Activated T-cell treated with anti-CD3 and anti-CD28 coated beads for 4 hours (primary cell): ENCODE measurements at places on chromosomes 3 and 15.

DNA sequence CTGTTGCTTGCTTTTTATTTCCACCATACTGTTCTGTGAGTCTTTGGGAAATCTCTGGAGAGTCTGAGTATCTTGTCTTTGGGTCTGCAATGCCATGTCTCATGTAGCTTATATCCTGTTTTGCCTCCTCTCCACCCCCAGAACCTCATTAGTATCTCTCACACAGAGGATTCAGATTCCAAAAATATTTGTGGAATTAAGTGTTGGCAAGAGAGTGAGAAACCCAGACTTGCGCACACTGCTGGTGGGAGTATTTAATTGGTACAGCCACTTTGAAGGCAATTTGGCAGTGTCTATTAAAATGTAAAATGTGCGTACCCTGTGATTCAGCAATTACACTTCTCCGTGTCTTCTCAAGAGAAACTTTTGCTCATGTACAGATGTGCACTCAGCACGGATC lies 68.6 kb downstream of the ZNF621 start:
- no peak for DNase-seq

DNA sequence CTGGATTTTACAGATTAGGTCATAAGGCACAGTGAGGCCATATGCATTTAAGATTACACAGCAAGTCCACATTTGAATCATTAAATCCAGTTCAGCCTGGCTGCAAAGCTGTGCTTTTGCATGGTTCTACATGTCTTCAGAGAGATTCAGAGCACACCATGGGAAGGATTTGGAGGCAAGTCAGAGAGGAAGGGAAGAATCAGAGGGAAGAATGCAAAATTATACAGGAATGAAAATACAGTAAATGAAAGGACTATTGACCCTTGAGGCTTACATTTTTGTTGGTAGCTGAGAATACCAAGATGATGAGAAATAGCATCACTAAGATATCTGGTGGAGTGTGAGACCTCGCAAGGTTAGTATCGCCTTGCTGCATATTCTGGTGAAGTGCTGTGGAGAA lies 13.9 kb downstream of the FILIP1L start:
- no peak for DNase-seq

DNA sequence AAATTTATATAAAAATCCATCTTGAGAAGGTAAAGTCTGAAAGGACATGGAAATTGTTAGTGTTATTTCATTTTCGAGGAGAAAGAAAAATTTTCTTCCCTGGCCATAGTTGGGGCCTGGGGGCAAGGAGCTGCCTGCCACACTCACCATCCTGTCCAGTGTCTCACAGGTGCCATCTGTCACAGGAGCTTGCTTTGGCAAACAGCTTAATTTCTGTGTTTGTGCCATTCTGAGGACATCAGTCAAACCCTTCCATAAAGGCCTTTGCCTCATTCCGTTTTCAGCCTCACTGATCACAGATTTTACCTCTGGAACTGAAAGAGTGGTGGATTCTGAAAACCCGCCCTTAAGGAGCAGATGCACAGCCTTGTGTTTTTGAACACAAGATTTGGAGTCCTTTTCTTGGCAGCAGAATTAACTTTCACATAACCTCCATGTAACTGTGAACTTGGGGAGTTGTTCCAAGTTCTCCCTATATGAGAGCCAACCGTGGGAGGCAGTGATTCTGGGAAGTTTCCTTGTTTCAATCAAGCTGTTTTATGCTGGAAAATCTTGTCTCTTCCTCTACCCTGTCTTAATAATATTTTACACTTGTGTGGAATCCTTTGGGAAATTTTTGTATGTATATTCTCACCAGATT lies 254.7 kb downstream of the CACNA2D3 start:
- no peak for DNase-seq

DNA sequence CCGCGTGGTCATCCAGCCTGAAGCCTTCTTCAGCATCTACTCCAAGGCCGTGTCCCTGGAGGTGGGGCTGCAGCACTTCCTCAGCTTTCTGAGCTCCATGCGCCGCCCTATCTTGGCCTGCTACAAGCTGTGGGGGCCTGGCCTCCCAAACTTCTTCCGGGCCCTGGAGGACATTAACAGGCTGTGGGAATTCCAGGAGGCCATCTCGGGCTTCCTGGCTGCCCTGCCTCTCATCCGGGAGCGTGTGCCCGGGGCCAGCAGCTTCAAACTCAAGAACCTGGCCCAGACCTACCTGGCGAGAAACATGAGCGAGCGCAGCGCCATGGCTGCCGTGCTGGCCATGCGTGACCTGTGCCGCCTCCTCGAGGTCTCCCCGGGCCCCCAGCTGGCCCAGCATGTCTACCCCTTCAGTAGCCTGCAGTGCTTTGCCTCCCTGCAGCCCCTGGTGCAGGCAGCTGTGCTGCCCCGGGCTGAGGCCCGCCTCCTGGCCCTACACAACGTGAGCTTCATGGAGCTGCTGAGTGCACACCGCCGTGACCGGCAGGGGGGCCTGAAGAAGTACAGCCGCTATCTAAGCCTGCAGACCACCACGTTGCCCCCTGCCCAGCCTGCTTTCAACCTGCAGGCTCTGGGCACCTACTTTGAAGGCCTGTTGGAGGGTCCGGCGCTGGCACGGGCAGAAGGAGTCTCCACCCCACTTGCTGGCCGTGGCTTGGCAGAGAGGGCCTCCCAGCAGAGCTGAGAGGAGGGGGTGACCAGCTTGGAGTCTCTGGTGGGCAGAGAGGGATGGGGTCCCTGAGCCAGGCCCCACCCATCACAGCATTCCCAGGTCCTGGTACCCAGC lies 37.9 kb downstream of the GOLGA6A start:
- no peak for DNase-seq

- DNase-seq, result no peak
Observed at GRCh38 chr15:66167854-66168253, 85.7 kb downstream of the MEGF11 start.

DNA sequence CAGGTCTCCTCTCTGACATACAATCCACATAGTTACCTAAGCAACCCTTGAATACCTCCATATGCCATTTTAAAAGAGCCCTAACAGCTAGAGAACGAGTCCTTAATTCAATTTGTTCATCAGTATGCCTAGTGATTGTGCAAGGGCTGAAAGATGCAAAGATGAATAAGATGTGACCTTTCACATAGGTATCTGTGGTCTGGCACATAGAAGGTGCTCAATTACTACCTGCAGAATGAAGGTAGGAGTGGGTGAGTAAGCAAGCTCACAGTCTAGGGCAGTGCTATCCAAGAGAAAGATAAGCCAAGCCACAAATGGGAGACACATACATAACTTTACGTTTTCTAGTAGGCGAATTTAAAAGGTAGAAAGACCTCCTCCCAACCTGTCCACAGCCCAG lies 157.9 kb downstream of the OSBPL10 start:
- no peak for DNase-seq

DNA sequence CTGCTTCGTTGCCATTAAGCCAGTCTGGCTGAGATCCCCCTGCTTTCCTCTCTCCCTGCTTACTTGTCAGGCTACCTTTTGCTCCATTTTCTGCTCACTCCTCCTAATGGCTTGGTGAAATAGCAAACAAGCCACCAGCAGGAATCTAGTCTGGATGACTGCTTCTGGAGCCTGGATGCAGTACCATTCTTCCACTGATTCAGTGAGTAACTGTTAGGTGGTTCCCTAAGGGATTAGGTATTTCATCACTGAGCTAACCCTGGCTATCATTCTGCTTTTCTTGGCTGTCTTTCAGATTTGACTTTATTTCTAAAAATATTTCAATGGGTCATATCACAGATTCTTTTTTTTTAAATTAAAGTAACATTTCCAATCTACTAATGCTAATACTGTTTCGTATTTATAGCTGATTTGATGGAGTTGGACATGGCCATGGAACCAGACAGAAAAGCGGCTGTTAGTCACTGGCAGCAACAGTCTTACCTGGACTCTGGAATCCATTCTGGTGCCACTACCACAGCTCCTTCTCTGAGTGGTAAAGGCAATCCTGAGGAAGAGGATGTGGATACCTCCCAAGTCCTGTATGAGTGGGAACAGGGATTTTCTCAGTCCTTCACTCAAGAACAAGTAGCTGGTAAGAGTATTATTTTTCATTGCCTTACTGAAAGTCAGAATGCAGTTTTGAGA lies 25.0 kb downstream of the CTNNB1 start:
- DNase-seq, result no peak

- no peak for DNase-seq
Observed at GRCh38 chr15:95973566-95974256, 356.8 kb upstream of the NR2F2 start.

GRCh38 chr3:73661265-73661664 lies 36.5 kb upstream of the PDZRN3 start:
- DNase-seq, result no peak

DNA sequence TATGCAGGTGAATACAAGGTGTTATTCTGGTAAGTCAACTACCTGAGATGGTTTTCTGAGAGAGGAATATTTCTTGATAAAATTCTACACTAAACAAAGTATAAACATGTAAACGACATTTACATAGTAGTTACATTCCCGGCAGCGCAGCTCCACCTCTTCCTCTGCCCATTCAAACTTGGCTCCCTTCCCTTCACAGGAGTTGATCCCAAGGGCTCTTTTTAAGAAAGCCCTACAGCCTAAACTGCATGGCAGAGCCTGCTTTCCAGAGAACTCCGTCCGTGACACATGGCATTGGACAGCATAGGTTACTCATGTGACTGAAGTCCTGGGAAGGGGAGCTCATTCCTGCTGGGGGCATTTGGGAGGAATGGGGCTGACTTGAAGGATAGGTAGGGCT lies 22.0 kb upstream of the LCTL start:
- DNase-seq, result no peak

GRCh38 chr15:55992769-55993110 lies 672 bp downstream of the NEDD4 start:
- no peak for DNase-seq

DNA sequence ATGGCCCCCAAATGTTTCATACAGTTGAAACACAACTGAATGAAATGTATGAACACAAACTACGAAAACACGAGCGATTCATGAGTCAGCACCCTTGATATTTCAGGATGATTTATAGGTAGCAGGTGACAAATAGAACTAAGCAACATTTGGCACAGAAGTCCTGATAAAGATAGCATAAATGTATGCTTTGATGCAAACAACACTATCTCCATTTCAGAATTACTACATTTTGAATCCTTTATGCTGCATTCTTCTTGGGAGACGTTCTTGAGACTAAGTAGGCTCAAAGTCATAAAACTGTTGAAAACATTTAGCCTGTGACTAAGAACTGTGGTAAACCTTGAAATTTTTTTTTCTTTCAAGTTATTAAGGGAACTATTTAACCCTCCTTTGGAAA lies 200.3 kb upstream of the ICE2 start:
- no peak for DNase-seq

DNA sequence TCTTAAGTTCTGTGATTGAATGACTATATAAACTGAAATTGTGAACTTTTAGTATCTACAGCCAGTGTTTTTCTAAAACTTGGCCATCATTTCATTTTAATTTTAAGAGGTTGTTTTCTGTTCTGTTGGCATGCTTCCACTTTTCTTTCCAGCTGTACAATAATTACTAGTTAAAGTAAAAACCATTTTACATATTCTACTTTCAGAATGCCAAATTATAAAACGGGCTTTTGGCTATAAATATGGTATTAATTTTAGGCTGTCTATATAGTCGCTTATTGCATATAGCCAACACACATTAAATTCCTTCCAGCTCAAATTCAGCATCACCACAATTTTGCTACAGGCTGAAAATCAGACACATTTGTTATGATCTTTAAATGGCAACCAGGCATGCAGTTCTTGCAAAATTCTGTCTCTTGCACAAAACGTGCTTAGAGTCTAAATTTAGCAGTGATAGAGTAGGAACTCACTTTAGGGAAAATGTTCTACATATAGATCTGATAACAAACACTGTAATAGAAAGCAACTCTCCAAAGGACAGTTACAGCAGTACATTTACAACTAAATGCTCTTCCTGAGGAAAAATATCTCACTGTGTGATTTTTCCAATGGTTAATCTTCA lies 81.1 kb downstream of the BTD start:
- DNase-seq, result no peak

GRCh38 chr3:32421991-32422859 lies 30.6 kb downstream of the CMTM7 start:
- DNase-seq, result no peak

- DNase-seq, result no peak
Observed at GRCh38 chr3:169879845-169880575, 10.3 kb upstream of the LRRC31 start.

- DNase-seq, result no peak
Observed at GRCh38 chr15:88769161-88769971, 33.9 kb upstream of the ACAN start.

DNA sequence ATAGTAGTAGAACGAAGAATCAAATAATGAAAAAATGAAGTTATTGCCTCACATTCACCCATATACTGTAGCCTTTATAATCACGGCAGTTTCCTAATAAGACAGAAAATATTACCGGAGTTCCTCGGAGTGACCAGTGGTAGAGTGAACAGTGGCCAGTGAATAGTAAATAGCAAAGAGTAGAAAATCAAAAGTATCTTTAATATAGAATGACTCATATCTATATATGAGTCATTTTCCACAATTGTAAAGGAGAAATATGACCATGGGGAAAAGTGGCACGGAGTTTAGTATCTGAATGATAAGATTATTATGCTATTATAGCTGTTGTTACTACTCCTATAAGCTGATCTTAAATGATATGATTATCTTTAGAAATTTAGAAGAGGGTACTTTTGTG lies 38.5 kb downstream of the ZBTB20 start:
- no peak for DNase-seq

DNA sequence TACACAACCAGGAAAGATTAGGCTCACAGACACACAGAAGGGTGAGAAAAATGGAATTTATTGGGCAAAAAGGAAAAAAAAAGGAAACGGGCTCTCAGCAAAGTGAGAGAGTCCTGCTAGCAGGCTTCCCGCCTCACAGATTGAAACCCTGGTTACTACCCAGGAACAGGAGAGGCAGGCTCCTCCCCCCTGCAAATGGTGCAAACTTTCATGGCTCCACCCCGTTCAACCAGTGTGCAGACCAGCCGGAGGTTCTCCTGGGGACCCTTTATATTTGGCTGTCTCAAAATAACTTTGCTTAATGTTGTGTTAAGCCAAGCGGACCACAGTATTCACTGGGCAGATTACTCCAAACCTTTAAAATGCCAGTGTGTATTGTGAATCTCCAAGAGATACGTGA lies 40.3 kb downstream of the IL1RAP start:
- DNase-seq, result no peak

DNA sequence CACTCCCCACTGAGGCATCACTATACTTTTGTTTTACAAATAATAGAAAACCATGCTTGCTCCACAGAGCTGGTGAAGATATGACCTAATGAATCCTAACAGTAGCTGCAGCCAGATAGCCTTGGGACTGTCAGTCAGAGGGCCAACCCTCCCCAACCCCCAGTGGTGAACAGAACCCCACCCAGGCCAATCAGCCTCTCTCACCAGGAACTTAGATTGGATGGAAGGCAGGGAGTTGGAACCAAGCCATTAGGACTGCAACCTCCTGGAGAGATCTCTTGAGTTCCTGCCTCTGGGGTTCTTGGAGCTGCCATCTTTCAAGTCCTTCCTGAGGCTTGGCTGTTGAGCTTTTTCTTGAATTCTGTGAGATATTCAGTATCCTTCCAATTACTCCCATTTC lies 3.0 kb upstream of the MRPS22 start:
- DNase-seq, result no peak
